ENCODE measurements at places on chromosomes 1 and 21. TPM values are rescaled to one million over a fixed set of nuclear protein-coding genes. Genes with fewer than 3 reads are reported as not detected.

- DNase-seq, result no peak
These were observed 88.5 kb downstream of the SLC44A5 start for GRCh38 chr1:75522389-75522788.

DNA sequence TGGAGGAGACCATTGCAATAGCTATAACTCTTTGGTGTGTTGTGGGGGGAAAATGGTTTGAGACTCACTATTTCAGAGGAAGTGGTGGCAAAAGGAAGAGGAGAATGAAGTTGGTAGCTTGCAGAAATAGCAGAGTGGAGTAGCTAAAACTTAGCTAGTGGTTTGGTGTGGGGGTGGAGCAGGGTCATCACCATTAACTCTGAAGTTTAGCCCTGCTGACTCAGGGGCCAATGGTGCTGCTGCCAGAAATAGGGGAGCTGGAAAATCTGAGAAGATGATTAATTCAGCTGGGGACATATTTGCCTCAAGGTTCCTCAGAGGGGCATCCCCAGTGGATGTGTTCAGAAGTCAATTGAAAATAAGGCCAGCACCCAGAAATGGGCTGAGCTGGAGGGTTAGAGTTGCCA, 65.4 kb downstream of the RUNX1 start:
- no peak for DNase-seq

The C1orf116 gene
- total RNA-seq, result 36.5 TPM

- DNase-seq, result no peak
These were observed 106.6 kb upstream of the BARHL2 start for GRCh38 chr1:90823686-90824085.

The PALMD gene
- total RNA-seq, result 17.8 TPM

DNA sequence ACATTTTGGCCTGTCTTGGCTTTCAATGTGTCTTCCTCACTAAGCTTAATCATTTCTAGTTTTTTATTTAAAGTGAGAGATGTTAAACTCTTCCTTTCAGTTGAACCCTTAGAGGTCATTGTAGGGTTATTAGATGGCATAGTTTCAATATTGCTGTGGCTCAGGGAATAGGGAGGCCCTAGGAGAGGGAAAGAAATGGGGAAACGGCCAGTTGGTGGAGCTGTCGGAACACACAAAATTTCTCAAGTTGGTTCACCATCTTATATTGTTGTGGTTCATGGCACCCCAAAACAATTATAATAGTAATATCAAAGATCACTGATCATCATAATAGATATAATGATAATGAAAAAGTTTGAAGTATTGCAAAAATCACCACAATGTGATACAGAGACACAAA, 31.4 kb upstream of the KAZN start:
- no peak for DNase-seq

The HPDL gene
- 1.5 TPM for total RNA-seq

The LCE1B gene
- not detected for total RNA-seq

The CSMD2 gene
- 0.14 TPM for total RNA-seq

DNA sequence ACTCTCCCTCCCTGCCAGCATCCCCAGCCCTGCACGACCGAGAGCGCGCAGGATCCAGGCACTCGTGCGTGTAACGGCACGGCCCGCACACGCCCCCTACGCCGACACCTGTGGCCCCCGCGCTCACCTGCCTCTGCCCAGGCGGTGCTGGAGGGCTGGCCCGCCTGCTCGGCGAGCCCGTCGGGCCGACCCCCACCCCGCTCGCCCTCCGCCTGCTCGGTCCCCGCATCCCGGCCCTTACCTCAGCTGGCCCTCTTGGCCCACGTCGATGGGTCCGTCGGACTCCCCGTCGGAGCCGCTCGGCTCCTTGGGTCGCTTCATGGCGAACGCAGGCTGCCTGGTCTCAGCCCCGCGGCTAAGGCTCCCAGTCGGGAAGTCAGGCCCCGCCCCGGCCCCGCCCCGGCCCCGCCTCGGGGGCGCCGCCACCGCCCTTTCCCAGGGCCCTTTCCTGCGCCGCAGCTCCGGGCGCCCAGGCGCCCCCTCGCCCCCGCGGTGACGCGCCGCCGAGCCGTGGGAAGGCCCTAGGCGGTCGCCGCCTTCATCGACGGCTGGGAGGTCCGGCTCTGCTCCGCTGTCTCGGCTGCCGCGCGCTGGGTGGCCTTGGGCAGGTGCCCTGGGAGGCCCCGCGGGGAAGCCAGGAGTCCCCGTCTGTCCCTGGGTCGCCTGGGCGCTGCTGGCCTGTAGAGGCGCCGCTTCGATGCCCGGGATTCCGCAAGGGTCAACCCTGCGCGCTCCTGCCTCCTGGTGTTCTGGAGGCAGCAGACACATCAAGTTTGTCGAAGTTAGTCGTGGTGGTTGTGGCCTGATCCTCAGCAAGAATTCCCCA, at the start of gene HEYL:
TSS of gene HEYL (minus strand) at position 339 of the 826 bp plus-strand sequence. CDS start at position 321, 18 bp downstream.
- no peak for DNase-seq

DNA sequence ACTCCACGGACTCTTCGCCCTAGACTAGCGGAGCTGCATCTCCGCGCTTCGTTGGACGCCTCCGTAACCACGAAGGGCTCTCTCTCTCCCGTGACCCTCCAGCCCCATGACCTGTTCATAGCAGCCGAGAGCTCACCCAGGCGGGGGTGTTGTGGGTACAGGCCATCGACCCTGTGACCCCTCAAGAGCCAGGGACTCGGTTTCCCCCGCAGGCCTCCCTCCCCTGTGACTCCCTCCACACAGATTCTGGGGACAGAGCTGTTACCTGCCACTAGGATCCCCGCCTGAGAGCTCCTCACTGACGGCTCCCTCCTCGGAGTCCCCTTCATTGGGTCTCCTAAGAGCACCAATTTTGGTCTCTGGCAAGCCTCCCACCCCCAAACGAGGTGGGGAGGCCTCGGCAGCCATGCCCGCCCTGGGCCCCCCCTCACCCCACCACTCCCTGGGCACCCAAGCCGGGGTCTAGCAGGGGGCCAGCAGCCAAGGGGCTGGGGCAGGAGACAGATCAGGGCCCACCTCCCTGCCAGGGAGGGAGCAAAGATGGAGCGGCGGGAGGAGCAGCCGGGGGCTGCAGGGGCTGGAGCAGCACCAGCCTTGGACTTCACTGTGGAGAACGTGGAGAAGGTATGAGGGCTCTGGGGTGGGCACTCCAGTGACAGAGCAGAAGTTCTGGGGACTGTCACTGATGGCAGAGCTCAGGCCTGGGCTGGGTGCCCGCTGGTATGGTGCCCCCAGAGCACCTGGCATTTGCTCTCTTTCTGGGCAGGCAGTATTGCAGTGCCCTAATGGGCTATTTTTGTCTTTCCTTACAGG, 517 bp downstream of the IPO13 start:
- no peak for DNase-seq

The GUCA2A gene
- not detected for total RNA-seq
